T-helper 9 cell (primary cell): ENCODE measurements at places on chromosomes 1 and 21.

GRCh38 chr1:202589190-202589930, 120.9 kb downstream of the SYT2 start:
- no peak for DNase-seq

DNA sequence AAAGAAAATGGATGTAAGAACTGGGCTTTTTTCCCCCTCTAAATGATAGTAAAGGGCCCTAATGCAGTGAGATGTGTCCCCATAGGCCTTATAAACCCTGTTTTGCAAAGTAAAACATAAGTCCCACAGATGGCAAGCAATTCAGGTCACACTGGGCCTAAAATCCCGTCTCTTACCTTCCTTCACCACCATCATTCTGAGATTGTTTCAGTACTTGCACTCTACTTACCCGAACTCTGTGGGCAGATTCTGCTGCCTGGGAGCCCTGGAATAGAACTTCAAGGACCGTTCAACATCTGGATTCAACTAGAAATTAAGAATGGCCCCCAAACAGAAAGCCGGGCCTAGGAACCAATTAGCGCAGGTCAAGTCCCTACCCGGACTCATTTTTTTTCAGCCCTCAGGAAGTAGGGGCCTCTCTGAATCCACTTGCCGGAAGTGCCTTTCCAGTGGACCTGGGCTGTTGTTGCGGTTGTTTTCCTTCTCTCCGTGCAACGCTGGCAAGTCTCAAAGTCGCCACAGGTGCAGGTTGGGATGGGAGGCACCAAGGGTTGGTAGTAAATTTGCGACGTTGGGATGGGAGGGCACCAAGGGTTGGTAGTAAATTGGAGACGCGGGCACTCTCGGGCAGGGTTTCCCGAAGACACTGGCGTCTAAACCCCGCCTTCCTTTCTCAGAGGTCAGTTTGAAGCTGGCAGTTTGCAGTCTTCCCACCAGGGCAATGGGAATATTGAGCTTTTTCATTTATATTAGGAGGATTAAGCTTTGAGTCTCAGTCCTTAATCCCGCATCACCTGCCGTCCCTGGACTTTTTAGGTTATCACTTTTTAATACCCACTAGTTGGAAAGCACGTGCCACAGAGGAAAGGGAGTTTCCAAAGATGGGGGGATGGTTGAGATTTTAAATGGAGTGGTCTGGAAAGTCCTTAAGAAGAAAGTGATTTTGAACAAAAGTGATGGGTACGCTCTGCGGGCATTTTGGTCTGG, at the start of gene TMEM69:
TSS of gene TMEM69 (plus strand) at position 428 of the 987 bp plus-strand sequence. CDS start 2,888 bp downstream, outside the sequence.
- DNase-seq = peak; percentile 60

- DNase-seq = no peak
Observed at GRCh38 chr21:34706337-34706736, 37.5 kb downstream of the CLIC6 start.

DNA sequence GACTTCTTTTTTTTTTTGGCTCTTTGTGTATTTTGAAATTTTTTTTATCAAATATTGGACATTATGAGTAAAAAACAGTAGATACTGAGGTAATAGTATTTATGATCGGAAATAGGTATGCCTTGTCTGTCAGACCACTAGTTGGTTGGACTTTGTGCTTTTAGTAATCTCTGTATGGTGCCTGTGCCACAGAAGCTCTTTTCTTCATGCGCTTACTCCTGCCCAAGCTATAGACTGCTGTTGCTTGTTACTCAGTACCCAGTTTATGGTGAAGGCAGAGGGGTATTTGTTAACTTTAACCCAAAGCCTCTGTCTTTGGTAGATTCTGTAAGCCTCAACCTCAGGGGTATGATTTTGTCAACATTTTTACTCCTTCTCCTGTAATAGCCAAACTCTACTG, 8.6 kb downstream of the SLC30A7 start:
- no peak for DNase-seq

DNA sequence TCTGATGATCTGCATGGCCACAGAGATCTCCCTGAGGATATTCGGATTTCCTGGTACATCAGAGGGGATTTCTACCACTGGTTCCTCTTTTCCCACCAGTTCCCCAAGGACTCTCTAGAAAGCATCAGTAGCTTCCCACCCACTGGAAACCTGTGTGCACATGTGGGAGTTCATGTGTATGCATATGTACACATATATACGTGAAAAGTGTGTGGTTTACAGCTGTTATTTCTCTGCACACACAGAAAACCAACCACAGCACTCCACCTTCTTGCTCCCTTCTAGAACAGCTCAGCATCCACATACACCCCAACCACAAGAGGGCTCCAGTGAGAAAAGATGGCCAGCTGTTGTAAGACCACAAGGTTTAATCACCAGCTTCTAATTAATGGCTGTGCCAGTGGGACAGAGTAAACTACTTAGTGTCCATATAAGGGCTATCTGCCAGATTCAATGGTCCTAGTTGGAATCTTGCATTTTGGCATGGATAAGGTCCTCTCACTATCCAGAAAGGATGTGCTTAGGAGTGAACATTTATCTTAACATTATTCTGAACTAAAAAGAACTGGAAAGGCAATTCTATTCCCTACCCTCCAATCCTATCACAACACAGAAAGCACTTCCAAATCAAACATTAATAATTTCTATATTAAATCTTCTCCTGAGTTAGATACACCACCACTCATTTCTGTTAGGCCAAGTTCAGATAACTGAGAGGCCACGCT, 24.1 kb downstream of the GPR3 start:
- DNase-seq = no peak

DNA sequence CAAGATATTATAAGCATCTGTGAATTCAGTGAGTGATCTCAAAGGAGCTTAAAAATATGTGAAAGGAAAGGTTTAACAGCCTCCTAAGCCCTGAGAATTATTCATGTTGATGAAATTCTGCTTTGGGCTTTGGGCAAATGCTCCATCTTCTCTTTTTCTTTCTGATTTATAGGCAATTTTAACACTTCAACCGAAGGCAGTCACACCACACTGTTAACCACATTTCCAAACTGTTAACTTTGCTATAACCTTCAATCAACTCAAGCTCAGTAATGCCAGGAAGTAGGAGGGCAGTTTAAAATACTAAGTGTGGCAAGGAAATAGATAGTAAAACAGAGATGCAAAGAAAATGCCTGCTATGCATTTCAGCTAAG, 54.4 kb upstream of the NEK7 start:
- no peak for DNase-seq

- no peak for DNase-seq
Observed at GRCh38 chr1:114274621-114275317, 121.1 kb upstream of the SYT6 start.

DNA sequence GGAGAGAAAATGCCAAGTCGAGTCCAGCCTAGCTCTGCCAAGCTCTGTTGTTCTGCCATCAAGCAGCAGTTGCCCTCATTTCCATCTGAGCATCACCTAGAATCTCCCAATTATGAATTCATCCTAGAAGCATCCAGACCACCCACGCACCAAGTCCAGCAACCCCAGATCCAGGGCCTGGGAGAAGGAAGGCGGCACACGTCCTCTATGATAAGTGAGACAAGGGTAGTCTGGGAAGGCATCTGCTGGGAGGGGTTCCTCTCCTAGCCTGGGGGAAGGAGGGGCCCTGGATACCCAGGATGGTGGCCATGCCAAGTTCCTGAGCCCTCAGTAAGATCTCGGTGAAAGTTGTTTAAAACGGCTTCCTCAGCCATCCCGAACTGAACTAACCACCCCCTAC, 70.7 kb downstream of the VWA5B1 start:
- DNase-seq = no peak

DNA sequence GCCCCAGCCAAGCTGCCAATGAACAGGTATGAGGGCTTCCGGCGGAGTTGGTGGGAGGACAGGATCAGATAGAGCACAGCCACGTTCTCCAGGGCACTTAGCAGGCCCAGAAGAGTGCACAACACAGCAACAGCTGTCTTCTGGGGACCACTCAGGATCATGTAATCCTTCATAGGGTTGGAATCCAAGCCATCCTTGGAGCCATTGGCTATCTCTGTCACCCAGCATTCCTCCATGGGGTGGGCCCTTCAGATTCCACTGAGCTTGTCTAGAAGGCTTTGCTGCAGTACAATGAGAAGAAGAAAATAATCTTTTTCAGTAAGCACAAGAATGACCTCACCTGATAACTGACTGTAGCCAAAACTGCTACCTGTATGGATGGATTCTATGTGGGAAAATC, 7.3 kb upstream of the FUCA1 start:
- DNase-seq = no peak

DNA sequence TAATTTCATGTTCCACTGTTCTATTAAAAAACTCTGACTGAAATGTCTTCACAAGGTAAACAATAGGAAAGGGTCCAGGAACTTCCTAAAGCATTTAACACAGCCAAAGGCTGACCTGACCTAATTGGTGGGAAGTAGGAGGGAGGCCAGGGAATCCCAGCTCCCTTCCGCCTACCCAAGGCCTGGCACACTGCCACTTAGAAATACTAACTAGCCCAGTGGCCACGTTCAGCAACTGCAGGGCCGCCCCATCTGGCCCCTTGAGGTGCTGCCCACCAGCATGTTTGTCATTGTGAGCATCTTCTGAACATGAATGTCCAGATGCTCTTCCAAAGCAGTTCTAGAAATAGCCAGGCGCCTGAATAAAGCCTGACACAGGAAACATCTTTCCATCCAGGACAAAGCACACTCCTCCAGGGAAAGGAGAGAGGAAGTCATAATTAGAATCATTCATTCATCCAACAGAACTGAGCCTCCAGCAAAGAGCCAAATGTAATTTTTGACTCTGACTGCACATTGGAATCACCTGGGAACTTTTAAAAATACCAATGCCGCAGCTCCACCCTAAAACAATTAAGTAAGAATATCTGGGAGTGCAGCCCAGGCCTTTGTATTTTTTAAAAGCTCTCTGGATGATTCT, 44.6 kb upstream of the BCL9 start:
- DNase-seq = no peak

- no peak for DNase-seq
Observed at GRCh38 chr1:10910681-10911489, 101.6 kb upstream of the TARDBP start.

- DNase-seq = no peak
Observed at GRCh38 chr1:243850452-243851256, 611 bp upstream of the AKT3 start.

- DNase-seq = no peak
Observed at GRCh38 chr21:42189860-42190485, 29.0 kb upstream of the ABCG1 start.

DNA sequence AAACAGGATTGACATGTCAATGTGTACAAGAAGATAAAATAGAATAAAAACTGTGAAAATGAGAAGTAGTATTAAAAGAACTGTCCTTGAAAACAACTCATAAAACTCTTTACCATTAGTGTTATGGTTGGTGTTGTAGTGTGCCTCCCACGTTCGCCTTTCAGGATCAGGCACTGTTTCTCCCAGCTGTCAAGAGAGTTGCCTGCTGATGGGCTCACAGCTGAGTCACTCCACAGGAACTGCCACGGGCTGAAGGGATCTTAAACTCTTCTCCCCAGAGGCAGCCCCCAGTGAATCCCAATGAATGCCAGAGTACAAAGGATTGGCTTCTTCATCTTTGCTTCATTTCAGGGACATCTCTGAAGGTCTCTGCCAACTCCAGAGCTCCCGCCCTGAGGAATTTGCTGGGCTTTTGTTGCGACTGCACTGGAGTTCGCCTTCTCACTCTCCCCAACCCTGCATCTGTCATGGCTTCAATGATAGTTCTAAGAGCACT, 119.6 kb downstream of the ADGRL2 start:
- no peak for DNase-seq

- no peak for DNase-seq
Observed at GRCh38 chr1:23792151-23792945, 1.4 kb downstream of the LYPLA2 start.

DNA sequence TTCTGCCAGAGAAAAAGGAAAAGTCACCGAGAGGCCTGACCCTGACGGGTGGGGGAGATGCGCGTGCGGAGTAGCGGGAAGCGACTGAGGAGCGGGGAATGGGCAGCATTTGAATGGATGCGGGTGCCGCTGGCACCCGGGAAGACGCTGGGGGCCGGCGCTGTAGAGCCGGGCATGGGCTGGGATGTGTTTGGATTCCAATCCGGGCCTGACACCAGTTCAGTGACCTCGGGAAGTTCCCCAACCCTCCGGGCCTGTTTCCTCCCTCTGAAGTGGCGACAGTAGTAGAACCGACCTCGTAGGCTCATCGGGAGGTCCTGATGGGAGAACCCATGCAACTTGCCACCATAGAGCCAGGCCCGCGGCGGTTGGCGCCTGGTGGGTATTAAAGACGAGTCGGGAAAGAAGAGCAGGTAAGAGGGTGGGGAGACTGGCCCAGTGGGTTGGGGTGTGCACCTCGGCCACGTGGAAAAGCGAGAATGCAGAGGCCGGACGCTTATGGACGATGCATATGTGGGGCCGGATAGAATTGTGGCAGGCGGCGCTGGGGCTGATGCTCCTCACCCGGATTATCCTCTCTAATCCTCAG, 642 bp upstream of the SLC16A1 start:
- DNase-seq = peak; percentile 16

- no peak for DNase-seq
Observed at GRCh38 chr1:25771221-25772114, 28.5 kb upstream of the SELENON start.

GRCh38 chr21:36915014-36915695, 51.3 kb downstream of the HLCS start:
- no peak for DNase-seq

GRCh38 chr21:32338209-32338921, 39.7 kb downstream of the MRAP start:
- DNase-seq = no peak

DNA sequence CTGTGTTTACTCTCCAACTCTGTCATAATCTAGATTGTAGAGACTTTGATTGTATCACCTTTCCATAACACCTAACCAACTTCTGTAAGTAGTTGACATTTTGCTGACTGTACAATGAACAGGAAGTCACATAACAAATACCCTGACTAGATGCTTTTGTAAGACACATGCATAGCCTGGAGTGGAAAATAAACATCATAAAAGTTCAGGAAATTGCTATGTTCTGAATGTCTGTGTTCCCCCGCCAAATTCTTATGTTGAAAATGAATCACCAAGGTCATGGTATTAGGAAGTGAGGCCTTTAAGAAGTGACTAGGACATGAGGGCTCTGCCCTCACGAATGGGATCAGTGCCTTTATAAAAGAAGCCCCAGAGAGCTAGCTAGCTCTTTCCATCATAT, 40.4 kb upstream of the ZSWIM5 start:
- no peak for DNase-seq

GRCh38 chr21:37842163-37842919, 73.9 kb downstream of the KCNJ6 start:
- DNase-seq = no peak

GRCh38 chr1:191065346-191065745, 587.7 kb upstream of the BRINP3 start:
- no peak for DNase-seq

GRCh38 chr21:21188513-21189195, 190.4 kb downstream of the NCAM2 start:
- no peak for DNase-seq

GRCh38 chr1:201350884-201351283, 26.6 kb downstream of the TNNT2 start:
- DNase-seq = no peak

DNA sequence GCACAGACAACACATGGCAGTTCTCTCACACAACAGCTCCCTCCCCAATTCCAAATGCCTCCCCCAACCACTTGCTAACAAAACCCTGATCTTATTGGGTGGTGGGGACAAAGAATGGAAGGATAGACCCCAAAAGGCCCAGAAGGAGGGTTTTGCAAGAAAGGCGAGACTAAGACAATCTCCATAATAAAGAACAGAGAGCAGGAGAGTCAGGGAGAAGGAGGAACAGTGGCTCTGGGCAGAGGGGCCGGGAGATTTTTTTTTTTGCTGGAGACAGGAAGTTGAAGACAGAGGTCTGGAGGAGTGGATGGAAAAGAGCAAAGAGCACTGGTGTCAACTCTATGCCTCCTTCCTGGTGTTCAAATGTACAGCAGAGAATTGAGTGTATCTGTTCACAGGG, 6.5 kb upstream of the C1QA start:
- no peak for DNase-seq

- DNase-seq = no peak
Observed at GRCh38 chr1:222920169-222920568, 105.3 kb downstream of the DISP1 start.
